Large intestine (tissue), 12 donors: ENCODE measurements at places on chromosomes 6 and 20. TPM values are rescaled to one million over a fixed set of nuclear protein-coding genes. Genes with fewer than 3 reads are reported as not detected.

KCNG1 gene
- 29.8 TPM for polyA plus RNA-seq

MOCS3 gene
- polyA plus RNA-seq: 3.8 TPM

TGM3 gene
- polyA plus RNA-seq: 0.25 TPM

DNA sequence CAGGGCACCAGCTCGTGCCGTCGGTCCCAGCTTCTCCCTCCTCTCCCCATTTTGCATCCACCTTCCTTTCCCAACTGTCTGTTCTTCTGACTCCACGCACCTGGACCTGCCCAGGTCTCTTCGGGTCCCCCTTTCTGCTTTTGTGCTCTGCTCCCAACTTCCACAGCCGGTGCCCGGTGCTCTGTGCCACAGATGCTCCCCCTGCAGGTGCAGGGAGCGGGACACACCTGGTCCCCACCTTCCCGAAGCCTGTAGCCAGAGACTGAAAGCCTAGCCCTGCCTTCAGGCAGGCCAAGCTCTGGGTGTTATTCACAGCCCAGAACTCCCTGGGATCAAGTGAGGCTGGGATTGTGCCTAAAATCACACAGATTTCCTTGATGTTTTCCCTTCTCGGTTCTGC lies 24.6 kb upstream of the BMP7 start:
- no peak for DNase-seq

DNA sequence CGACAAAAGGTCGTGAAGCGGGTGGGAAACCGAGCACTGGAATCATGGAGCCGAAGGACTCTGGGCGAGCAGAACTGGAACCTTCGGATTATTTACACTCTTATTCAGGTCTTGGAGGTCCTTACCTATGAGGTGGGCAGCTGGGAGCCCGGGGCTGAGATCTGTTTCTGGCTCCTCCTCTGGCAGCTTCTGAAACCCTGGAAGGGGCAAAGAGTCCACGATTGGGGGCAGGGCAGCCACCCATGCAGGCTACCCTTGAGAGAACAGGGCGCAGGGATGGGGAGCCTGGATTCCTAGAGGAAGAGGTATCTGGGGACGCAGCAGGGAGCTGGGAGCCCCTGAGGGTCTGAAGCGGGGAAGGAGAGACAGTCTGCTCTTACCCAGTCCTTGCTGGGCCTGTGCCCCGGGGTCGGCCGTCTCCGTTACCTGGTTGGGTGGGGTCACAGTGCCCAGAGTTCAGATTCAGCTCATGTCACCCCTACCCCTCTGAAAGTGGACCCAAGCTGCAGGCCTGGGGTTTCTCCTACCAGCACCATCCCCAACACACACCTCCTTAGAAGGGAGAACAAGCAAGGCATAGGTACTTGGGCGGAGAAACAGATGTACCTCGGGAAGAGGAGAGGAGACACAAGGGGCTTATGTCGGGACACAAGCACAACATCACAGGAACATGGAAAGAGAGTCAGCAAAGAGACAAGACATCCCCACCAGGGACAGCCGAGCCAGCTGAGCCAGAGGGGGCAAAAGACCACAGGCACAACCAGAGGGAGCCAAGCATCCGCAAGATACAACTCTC lies 592 bp downstream of the LTB start:
- no peak for DNase-seq

- peak; percentile 71 for DNase-seq
These were observed 1.7 kb downstream of the PPP1R10 start for GRCh38 chr6:30615219-30615957.

DNA sequence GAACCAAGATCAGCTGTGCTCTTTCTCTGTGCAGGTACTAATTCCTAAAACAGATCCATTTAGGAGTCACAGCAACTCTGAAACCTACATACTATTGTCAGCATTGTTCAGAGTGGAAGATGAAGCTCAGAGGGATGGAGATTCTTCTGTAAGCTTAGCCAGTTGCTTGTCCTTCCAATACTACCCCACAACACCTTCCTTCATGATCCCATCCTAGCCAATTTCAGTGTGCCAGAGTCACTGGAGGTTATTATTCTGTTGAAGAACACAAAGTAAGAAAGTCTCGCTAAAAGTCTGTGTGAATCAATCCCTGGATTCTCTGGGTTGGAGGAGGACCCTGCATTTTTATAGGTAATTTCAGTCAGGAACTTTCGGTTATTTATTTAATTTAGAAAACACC lies 2.3 kb downstream of the POPDC3 start:
- no peak for DNase-seq

GRCh38 chr6:147554281-147554680 lies 45.8 kb downstream of the SAMD5 start:
- no peak for DNase-seq

GRCh38 chr20:13322198-13322597 lies 101.1 kb downstream of the ISM1 start:
- DNase-seq: no peak

GRCh38 chr6:2179950-2180349 lies 65.5 kb downstream of the GMDS start:
- no peak for DNase-seq
